Lower leg skin (tissue), 4 donors: ENCODE measurements at places on chromosomes 3 and 15.

- no peak for DNase-seq
These were observed 5.9 kb upstream of the KCNMB3 start for GRCh38 chr3:179256813-179257212.

- DNase-seq: no peak
These were observed 27.6 kb upstream of the TOP2B start for GRCh38 chr3:25692341-25692740.

DNA sequence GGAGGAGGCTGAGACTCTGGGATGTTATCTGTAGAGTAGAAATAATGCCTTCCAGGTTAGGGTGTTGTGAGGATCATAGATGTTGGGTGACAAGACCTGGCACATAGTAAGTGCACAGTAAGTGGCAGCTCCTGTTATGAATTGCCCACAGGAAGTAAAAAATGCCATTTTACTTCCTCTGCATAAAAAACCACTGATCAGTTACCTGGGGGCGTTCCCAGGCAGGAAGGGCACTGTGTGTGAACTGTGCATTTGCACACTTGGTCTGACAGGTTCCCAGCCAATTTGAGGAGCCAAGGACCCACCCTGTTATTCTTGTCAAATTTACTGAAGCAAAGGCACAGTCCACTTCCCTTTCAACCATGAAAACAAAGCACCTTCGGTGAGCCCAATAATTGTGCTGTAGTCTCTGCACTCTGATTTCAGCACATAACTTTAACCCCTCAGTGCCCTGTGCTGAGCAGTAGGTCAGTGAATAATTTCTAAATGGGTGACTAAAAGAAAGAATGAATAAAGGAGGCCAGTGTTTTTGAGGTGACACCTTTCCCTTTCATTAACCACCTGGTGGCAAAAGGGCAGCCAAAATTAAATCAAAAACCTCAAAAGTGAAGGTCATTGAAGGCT lies 85.8 kb upstream of the ARHGEF3 start:
- no peak for DNase-seq

DNA sequence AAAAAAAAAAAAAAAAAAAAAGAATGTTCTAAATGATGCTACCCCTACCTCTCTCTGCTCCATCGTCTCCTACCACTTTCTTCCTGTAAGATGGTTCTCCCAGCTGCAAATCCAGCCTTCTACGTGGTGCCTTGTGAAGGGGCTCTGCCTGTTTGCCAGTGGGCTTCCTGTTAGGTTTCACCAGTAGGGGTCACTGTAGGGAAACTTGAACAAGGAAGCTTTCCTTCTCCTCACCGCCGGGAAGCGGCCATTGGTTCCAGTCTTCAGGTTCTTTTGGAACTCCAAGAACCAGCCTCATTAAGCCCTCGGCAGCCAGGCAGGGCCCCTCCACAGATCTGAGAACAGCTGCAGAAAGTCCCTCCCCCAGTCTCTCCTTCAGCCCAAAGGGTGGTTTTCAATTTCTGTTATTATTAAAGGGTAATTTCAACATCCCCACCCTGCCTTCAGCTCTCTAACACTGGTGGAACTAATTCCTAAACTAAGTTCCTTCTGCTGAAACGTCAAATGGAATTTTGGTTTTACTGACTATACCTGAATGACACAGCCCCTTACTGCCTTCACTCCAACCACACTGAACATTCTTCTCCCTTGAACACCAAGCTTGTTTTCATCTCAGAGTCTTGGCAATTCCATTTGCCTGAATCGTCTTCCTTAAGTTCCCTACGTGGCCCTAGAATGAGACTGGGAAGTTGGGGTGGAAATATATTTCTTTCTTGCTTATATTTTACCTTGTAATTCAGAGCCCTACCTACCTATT lies 13.5 kb downstream of the MCCC1 start:
- DNase-seq: no peak

- DNase-seq: no peak
These were observed 25.0 kb downstream of the MAP6D1 start for GRCh38 chr3:183800243-183800863.

DNA sequence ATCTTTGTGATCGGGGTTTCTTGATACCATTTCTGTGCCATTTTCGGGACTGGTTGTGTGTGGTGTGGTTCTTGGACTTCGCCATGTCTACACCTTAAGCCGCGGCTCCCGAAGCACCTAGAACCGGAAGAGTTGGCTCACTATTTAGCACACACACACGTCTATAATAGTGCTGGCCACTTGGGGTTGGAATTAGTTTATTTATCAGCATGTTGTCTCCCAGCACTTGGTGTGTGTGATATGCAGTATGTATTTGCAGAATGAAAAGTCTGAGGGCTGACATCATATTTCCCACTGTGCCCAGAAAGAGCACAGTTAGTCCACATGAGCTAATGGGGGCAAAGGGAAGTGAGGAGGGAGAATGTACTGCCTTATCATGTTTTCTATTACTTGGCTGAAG lies 23.6 kb downstream of the MLH1 start:
- no peak for DNase-seq

DNA sequence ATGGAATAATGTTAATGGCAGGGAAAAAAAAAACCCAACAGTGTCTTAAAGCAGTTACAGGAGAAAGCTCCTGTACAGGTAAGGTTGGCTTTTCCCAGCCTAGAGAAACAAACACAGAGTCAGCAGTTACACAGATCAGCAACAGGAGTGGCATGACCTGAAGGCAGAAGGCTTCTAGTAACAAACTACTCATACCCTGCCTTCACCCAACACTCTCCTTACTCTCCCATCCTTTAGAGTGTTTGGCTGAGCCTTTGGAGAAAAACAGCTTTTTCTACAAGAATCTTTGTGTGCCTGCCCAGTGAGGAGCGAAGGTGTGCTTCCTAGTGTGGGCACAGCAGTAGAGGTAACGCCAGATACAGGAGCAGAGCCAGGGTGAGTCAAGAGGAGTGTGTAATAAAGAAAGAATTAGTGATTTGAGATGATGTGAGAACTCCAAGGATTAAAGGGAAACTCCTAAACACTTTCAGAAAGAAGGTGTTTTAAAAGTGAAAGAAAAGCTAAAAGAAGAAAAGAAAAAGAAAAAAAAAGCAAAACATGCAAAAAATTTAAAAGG lies 152.7 kb downstream of the POLR2M start:
- no peak for DNase-seq

DNA sequence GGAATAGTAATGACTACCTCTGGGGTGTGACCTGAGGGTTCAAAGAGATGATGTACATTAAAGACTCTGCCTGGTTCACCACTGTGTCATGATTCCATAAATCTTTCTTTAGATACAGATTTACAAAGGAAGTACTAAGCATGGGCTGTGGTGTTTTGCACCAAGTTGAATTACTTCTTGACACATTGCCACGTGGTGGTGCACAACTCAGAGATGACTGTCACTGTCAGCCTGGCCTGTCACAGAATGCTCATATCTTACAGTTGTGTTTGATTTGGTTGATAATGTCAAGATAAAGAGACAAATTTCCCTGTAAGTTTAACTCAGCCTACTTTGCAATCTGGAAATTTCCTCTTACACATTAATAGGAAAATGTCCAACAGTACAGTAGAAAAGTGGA lies 3.2 kb downstream of the CTDSPL start:
- no peak for DNase-seq

- no peak for DNase-seq
These were observed 224.9 kb downstream of the MCTP2 start for GRCh38 chr15:94456226-94456625.

- no peak for DNase-seq
These were observed 133.6 kb downstream of the UACA start for GRCh38 chr15:70629735-70630273.

DNA sequence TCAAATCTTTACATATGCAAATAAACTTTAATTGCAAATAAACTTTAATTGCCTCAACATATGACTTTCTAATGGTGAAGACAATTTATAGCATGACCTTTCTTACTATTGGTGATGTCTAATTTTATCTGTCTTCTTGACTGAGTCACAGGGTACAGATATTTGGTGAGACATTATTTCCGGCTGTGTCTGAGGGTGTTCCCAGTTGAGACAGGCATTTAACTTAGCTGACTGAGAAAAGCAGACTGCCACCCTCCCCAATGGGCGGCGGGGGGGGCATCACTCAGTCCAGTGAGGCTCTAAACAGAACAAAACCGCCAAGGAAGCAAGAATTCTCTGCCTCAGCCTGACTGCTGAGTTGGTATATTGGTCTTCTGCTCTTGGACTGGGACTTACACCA lies 160.0 kb downstream of the TBL1XR1 start:
- DNase-seq: no peak

- no peak for DNase-seq
These were observed 107.9 kb downstream of the STAC start for GRCh38 chr3:36488077-36488789.

DNA sequence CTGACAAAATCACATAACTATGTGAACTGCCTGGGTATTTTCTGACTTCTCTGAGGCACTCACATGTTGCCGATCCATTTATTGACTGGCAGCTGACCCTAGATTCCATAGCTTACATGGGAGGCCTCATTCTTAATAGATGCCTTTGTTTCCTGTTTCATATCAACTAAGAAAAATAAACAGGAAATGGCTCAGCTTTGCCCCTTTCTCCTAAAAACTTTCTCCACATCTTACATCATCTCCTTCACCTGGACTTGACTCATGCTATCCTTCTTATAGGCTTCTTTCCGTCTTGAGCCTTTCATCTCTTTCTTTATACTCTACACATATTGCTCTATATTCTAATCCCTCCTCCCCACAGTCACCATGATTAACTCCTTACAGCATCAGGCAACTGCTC lies 38.0 kb downstream of the TXNRD3 start:
- no peak for DNase-seq

- DNase-seq: no peak
These were observed 659.1 kb downstream of the SI start for GRCh38 chr3:164419220-164419619.

DNA sequence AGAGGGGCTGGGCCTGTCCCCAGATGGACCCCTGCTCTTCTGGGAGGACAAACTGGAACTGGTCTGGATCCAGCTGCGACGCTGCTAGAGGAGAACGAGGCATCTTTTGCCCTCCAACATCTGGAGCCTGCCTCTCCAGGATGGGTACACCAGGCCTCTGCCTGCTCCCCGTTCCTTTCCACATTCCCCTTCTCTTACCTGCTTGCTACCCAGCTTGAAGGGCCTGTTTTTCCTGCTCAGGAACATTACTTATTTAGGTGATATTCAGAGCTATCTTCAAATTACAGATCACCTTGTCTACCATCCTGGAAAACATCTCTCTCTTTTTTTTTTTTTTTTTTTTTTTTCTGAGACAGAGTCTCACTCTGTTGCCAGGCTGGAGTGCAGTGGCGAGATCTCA lies 64.0 kb downstream of the CHRD start:
- DNase-seq: no peak

DNA sequence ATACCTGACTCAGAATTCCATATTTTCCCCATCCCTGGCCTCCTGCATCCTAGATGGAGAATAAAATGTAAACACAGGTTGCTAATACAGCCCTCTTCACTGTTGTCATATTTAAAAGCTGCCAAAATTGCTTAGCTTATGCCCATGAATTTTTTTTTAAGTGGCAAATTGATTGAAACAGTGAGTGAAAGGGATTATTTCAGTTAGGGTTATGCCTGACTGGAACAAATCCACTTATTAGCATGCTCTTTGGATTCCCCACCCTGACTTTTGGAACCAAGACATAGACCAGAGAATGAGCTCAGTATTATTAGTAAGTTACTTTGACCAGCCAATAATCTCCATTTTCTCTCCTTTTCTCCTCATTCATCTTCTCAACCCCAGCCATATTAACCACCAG lies 244.7 kb downstream of the FEZF2 start:
- DNase-seq: no peak

DNA sequence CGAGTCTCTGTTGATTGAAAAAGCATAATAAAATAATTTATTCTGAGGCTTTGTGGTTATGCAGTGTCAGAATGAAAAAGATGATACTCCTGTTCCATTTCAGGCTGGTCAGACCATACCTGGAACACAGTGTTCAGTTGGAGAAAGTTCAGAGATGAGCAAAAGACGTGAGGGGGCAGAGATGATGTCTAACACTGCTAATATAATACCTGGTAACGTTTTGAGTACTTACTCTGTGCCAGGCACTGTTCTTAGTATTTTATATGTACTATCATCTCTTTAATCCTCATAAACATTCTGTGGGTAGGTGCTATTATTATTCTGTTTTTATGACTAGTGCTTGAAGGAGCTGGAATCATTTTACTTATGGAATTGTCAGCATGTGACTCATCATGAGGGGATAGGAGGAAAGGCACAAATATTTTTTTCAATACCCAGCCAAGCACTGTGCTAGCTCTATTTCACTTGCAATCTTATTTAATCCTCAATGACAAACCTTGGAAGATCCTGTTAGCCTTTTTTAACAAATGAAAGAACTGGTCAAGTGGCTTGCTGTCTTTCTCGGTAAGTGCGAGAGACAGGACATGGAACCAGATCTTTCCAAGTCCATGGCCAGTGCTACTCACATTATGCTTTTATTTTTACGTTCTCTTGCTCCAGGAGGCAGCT lies 31.8 kb downstream of the IQGAP1 start:
- no peak for DNase-seq

DNA sequence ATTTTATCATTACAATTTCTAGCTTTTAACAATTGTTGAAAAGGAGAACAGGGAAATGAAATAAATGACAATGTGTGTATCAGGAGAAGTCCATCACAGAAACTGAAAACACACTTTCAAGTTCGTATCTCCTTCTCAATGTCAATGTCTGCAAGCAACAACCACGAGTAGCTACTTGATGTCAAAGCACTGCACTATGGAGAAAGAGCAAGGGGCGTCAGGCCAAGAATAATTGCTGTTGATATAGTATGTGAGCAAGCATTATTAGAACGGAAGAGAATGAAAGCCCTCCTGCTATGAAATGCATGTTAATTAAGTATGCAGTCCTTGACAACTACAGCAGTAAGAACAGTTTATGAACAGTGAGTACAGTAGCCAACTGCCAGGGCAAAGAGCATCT lies 1250.1 kb downstream of the ZPLD1 start:
- DNase-seq: no peak

GRCh38 chr3:108500728-108501127 lies 9.7 kb downstream of the MYH15 start:
- DNase-seq: no peak
